ENCODE measurements at places on chromosomes 7 and 10.

DNA sequence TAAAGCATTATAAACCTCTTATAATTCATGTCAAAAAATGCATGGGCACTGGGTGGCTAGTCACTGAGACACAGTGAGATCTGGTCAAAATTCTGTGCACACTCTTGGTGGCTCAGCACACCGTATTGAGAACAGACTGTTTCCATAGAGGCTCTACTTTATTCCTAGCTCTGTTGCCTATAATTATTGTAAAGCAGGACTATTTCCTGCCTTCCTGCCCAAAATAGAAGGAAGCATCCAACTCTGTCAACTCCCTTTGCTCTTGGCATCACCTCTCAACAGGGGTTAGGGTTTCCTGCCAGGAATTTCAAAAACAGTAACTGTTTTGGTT, 45.1 kb downstream of the PTN start:
- no peak for DNase-seq

DNA sequence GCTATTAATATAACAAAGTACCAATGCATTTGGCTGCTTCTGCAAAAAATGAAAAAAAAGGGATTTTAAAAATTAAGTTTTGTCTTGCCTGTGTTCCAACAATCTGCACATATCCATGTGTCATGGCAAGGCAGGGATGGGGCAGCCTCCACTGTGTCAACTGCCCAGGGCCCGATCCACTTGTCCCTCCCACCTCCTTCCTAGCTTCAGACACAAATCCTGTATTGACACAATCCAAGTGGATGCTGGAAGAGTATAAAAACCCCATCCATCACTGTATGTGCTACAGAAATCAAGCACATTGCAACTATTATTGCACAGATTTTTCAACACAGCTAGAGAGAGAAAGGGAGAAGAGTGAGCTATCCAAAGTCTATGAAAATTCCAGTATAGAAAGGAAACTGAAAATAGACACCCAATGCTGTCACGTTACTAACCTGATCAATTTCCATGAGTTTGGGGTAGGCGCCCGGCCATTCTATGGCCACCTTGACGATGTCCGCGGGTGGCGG, 106.4 kb downstream of the ELMO1 start:
- DNase-seq = no peak

DNA sequence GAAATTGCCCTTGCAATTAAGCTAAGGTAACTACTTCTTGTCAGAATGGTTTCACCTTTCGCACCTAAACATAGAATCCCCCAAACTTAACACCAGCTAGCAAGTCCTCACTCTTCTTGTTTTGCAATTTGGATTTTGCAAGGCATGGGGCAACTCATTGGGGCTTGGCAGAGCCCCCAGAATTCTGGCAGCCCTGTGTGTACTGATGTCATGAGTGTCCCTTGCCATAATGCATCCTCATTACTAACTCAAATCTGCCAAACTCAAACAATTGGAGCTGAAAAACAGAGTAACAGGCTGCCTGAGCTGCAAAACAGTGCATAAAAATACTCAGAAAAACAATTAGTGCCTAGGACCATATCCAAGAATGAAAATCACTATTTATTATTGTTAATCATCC, 7.9 kb upstream of the XPNPEP1 start:
- no peak for DNase-seq

- DNase-seq = no peak
Measured at GRCh38 chr7:45983720-45984255, 62.7 kb upstream of the IGFBP3 start.

GRCh38 chr7:98526059-98526458, 91.0 kb upstream of the NPTX2 start:
- DNase-seq = no peak

DNA sequence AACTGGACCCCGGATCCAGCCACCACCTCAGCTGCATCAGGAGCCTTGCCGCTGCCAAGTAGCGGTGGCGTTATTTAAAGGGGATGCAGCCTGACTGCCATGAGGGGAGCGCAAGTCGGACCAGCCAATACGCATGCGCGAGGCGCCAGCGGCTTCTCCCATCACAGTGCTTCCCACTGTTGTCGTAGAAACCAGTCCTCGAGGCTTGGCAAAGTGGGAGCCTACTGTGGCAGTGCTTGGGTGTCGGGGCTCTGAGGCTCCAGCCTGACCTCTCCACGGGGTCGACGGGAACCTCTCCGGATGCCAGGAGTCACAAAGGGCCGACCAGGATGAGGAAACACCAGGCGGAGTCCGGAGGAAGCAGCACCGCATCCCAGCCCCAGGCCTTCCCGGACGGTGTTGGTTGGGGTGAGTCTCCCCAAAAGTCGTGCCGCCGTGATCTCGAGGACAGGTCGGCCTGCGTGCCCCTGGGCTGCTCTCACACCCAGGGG, 369.6 kb downstream of the ZNF716 start:
- DNase-seq = no peak

DNA sequence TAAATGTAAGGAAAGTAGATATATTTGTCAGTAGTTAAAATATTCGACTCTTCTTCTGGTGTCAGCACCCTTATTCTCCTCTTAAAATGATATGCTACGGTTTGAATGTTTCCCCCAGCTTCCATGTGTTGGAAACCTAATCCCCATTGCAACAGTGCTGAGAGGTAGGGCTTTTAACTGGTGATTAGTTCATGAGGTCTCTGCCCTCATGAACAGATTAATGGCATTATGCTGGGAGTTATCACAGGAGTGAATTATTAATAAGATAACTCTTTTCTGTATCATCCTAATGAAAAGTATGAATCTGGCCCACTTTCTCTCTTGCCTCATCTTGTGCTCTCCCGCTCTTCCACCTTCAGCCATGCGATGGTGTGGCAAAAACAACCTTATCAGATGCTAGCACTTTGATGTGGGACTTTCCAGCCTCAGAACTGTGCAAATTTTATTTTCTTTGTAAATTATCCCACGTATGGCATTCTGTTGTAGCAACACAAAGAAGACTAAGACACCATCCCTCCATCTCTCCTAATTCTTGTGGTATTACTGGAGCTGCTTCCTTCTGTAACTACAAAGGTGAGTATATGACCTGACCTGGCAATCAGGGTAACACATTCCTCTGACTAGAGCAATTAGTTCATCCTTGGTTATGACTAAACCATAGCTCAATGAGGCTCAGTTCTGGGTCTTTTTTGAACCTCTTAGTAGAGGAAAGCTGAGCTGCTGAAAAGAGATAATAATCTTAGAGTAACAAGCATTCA, 171.1 kb upstream of the TMEM196 start:
- DNase-seq = no peak

- DNase-seq = no peak
Measured at GRCh38 chr7:17520941-17521340, 222.5 kb downstream of the AHR start.

DNA sequence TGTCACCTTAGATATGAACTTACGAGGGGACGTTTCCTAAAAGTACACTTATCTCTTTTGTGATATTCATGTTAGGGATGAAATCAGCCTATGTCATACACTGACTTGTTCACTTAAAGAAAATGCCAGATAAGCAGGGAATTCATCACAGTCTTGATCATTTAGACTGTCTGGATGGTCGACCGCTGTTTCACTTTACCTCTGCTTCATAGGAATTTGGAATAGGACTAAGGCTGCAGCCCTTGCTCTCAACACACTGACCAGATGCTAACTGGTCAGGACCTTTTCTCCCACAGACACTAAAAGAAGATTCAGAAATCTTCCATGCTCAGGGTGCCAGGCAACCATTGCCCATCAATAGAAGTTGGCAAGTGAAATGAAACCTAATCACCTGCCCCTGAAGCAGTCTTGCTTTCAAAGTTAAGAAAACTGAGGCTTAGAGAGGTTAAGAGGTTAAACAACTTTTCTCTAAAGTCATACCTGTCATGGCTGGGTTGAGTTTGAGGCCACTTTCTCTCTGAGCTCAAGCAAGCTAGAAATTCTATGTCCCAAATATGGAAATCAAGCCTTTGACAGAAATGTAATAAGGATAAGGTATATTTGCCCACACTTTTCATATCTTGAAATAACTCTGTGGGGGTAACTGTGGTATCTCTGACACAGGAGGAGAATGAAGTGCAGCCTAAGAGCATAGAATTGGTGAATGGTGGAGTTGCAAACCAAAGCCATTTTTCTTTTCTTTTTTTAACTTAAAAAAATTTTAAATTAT, 77.1 kb downstream of the MAP3K8 start:
- DNase-seq = no peak

DNA sequence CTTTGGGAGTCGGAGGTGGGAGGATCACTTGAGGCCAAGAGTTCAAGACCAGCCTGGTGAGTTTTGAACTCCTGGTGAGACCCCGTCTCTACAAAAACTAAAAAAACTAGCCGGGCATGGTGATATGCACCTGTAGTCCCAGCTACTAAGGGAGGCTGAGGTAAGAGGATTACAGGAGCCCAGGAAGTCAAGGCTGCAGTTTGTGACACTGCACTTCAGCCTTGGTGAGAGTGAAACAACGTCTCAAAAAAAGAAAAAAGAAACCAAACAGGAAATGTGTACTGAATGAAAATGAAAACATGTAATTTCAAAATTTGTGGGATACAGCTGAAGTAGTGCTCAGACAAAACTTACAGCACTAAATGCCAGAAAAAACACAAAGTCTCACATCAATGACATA, 7.6 kb downstream of the ARHGAP12 start:
- no peak for DNase-seq

- no peak for DNase-seq
Measured at GRCh38 chr10:42943025-42943818, 133.6 kb upstream of the RET start.

- DNase-seq = no peak
Measured at GRCh38 chr10:14728346-14728745, 46.4 kb downstream of the FAM107B start.

DNA sequence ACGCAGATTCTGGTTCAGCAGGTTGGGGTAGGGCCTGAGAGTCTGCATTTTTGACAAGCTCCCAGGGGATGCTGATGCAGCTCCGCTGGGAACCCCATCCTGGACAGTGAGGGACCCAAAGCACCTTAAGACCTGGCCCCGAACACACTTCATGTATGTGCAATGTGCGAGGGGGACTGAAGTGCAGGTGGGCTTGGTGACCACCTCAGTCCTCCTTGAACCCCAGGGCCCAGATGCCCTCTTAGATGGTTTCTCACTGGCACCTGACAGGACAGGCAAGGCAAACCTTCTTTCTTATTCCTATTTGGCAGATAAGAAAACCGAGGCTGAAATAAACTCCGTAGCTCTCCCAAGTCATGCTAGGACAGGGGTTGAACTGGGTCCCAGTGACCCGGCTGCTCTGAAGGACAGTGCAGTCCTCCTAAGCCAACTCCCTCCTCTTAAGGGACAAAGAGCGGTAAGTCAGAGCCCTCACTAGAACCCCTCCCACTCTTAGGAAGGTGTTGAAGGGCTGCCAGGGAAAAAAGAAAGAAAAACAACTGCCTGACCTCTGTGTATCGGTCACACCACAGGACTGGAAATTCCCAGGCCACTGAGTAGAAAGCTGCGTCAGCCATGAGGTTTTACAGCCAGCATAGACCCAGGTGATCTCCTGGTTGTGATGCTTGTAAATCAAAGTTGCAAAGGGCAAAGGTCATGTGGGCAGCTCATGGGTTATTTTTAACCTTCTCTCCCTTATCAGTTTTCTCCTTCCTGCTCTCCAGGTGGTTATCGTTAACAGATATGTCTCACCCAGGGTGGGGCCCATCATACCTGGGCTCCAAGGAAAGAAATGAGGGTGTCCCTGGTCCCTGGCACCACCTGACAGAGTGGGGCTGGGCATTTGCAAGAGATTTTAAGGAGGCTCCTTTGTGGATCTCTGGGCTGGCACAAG, 90.9 kb upstream of the SMNDC1 start:
- no peak for DNase-seq

- DNase-seq = peak; percentile 53
Measured at GRCh38 chr7:47254081-47254977, 327.6 kb downstream of the TNS3 start.

DNA sequence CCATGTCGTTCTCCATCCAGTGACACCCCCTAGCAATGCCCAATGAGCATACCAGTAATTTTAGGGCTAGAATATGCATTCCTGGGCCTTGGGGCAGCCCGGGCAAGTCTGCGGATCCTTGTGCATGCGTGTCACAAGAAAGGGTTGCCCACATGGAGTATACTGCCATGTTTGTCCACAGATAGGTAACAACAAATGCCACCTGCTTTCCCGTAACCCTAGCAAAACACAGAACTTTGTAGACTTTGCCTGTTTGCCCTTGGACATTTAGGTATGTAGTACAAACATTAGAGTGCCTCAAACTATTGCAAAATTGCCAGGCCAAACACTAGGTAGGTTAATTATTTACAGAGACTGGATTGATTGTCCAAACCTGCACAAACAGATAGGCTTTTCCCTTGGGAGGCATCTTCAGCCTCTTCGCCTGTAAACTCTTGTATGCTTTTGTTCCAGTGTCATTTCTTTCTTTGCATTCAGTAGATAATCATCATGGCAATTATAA, 117.0 kb downstream of the ADCY1 start:
- no peak for DNase-seq

GRCh38 chr10:21061982-21062381, 164.9 kb upstream of the NEBL start:
- no peak for DNase-seq

GRCh38 chr7:27244488-27245123, 2.0 kb downstream of the EVX1 start:
- DNase-seq = no peak

GRCh38 chr7:29926741-29927140, 62.9 kb downstream of the SCRN1 start:
- no peak for DNase-seq

DNA sequence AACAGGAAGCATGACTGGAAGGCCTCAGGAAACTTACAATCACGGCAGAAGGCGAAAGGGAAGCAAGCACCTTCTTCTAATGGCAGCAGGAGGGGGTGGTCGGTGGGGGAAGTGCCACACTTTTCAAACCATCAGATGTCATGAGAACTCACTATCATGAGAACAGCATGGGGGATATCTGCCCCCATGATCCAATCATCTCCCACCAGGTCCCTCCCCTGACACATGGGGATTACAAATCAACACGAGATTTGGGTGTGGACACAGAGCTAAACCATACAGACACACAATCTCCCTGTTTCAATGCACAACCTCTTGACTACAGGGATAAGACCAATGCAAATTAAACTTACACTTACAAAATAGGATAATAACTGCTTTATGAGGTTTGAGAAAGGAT, 97.6 kb downstream of the SGMS1 start:
- no peak for DNase-seq

GRCh38 chr7:27188386-27189294, 3.6 kb upstream of the HOXA11 start:
- DNase-seq = no peak

All from renal cortex interstitium (tissue), 15 donors.